Gastrocnemius medialis (tissue), 4 donors: ENCODE measurements at places on chromosomes 16 and 17. TPM values are rescaled to one million over a fixed set of nuclear protein-coding genes. Genes with fewer than 3 reads are reported as not detected.

The ZFHX3 gene
- total RNA-seq = 28.5 TPM

The MEIOB gene
- not detected for total RNA-seq

- H3K27me3 ChIP-seq = no peaks in the 10 kb centered on the region
- H3K27ac ChIP-seq = no peak overlapping the region
- no peaks in the 10 kb centered on the region for H3K4me1 ChIP-seq
- H3K36me3 ChIP-seq = peaks cover 83% of the 10 kb centered on the region
- no peak for DNase-seq
Observed at GRCh38 chr17:40260528-40260927, 27.2 kb upstream of the CDC6 start.

The INCA1 gene
- 5.7 TPM for total RNA-seq

DNA sequence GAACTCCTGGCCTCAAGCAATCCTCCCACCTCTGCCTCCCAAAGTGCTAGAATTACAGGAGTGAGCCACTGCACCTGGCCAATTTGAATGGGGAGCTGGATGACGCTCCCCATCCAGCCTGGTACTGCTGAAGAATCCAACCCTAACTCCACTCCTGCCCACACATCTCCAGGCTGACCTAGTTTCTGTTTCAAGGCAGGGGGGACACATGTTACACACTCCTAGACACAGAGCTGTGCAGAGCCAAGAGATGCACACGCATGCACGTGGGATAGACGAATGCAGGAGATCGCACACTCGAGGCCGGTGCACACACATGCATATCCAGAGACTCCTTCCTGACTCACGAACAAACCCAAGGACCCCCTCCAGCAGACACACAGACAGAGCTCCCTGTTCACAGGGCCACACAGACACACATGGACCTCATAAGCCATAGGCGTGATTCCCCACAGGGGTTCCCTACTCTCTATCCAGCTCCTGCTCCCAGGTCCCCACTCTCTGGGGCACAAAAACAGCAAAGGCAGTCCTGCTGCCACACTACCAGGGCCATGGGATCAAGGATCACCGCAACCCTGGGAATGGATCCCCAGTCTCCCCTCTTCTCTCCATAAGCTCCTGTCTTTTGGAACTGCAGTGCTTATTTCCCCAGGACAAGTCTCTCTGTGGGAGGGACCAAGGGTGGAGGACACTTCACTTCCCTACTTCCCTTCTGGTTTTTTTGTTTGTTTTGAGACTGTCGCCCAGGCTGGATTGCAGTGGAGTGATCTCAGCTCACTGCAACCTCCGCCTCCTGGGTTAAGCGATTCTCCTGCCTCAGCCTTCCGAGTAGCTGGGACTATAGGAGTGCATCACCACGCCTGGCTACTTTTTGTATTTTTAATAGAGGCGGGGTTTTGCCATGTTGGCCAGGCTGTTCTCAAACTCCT, 14.4 kb downstream of the EPOP start:
- no peak overlapping the region for H3K4me3 ChIP-seq
- no peak for DNase-seq
- H3K4me1 ChIP-seq = no peaks in the 10 kb centered on the region
- no peak overlapping the region for H3K27ac ChIP-seq

DNA sequence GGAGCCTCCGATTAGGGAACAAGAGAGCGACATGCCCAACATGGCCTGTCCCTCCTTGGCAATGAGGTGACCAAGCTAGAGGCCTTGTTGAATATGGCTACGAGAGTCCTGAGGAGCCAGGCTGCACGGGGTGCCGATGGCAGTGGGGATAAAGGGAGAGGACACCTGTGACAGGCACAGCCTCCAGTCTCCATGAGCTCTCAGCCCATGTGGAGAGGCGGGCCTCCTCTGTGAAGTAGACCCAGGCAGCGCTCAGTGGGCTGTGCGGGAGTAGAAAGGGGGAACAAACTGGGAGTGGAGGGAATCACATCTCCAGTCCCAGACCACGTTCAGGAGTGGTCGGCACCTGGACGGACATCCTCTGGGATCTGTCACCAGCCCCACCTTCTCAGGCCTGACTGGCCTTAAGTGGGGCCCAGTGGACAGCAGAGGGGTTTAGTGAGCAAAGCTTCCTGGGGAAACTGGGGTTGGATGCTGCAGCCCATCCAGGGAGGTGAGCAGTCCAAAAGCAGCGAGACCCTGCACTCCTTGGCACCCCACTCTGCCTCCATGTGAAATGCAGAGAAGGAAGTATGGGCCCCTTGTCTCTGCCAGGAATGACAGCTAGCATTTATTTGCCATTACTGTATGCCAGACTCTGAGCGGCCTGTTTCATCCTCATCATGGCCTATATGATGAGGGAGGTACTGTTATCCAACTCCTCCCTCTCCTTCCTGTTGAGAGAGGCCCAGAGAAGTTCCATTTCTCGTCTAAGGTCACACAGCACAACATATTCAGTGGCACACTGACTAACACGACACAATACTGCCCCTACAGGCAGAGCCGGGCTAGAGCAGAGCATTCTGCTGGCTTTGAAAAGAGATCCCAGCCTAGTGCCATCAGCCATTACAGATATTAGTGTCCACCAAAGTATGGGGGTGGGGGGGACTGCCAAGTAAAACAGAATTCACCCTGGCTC, 4.5 kb upstream of the TMEM92 start:
- no peak overlapping the region for H3K4me3 ChIP-seq
- peaks cover 8% of the 10 kb centered on the region for H3K4me1 ChIP-seq
- H3K27me3 ChIP-seq = peaks cover 15% of the 10 kb centered on the region
- peak; percentile 49 for DNase-seq
- H3K36me3 ChIP-seq = no peaks in the 10 kb centered on the region

The OTOP2 gene
- not detected for total RNA-seq

The CCL1 gene
- total RNA-seq = not detected

The COASY gene
- total RNA-seq = 24.4 TPM

The PLEKHH3 gene
- total RNA-seq = 34.0 TPM

The TPSG1 gene
- total RNA-seq = not detected

GRCh38 chr16:31200821-31201568, 1.6 kb downstream of the PYCARD start:
- no peak overlapping the region for H3K27ac ChIP-seq
- no peak for DNase-seq
- peaks cover 9% of the 10 kb centered on the region for H3K4me1 ChIP-seq
- no peaks in the 10 kb centered on the region for H3K36me3 ChIP-seq
- H3K27me3 ChIP-seq = no peaks in the 10 kb centered on the region

DNA sequence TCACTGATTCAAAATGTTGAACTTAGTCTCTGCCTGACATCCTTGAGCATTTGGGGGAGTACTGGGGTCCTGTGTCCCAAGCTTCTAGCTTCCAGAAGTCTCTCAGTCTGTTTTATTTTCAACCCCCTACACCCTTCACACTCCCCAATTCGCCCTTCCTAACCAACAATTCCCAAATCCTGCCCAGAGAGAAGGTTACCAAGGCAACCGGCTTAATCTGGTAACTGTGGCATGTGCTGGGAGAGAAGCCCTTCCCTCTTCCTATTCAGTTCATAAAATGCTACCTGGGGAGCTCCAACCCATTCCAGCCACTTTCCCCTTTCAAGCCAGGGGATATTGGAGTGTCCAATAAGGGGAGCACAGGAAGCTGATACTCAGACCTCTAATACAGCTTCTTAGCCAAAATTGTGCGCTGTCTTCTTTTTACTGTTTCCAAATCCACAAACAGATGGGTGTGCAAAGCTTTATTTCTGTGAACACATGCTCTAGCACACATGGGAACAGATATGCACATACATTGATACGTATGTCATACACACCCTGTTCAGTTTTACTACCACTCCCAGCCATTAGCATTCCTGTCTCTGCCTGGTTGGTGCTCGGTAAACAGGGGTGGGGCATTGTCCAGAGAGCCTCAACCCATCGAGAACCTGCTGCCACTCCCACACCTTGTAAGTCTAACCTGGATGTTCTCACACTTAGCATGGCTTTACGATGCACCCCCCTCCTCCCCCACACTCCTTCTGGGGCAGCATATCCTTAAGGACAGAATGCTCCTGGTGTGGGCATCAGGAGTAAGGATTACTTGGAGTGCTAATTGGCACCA, 1.1 kb upstream of the RAPGEFL1 start:
- no peaks in the 10 kb centered on the region for H3K27me3 ChIP-seq
- no peak overlapping the region for H3K4me3 ChIP-seq
- H3K27ac ChIP-seq = no peak overlapping the region
- H3K36me3 ChIP-seq = no peaks in the 10 kb centered on the region
- no peak for DNase-seq
- H3K4me1 ChIP-seq = peaks cover 4% of the 10 kb centered on the region

- no peak overlapping the region for H3K4me3 ChIP-seq
- no peaks in the 10 kb centered on the region for H3K27me3 ChIP-seq
- DNase-seq = no peak
- H3K36me3 ChIP-seq = no peaks in the 10 kb centered on the region
- H3K4me1 ChIP-seq = no peaks in the 10 kb centered on the region
Observed at GRCh38 chr17:12865769-12866168, 76.5 kb downstream of the ARHGAP44 start.

- H3K36me3 ChIP-seq = no peaks in the 10 kb centered on the region
- peak overlapping the region; percentile 36 for H3K27ac ChIP-seq
- H3K27me3 ChIP-seq = no peaks in the 10 kb centered on the region
- H3K4me3 ChIP-seq = no peak overlapping the region
Observed at GRCh38 chr17:43400943-43401717, 2.3 kb downstream of the ARL4D start.

DNA sequence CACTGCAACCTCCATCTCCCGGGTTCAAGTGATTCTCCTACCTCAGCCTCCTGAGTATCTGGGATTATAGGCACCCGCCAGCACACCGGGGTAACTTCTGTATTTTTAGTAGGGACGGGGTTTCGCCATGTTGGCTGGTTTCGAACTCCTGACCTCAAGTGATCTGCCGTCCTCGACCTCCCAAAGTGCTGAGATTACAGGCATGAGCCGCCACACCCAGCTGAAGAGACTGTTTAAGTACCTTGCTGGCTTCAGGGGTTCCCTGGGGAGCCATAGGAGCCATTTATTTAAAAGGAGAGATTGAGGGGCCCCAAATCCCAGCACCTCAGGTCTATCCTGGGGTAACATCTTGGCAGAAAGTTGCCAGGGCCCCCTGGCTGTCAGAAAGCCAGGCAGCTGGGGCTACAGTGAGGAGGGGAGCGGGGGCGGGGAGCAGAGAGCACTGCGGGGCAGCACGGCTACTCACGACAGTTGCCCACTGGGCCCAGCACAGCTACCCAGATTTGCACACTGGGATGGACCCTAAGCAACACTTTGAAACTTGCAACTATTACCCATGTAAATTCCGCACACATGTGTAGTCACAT, 1.6 kb downstream of the SNAI3 start:
- H3K27ac ChIP-seq = peak overlapping the region; percentile 43
- no peaks in the 10 kb centered on the region for H3K36me3 ChIP-seq
- no peak for DNase-seq
- peaks cover 31% of the 10 kb centered on the region for H3K4me1 ChIP-seq
- no peaks in the 10 kb centered on the region for H3K27me3 ChIP-seq
- H3K4me3 ChIP-seq = no peak overlapping the region

DNA sequence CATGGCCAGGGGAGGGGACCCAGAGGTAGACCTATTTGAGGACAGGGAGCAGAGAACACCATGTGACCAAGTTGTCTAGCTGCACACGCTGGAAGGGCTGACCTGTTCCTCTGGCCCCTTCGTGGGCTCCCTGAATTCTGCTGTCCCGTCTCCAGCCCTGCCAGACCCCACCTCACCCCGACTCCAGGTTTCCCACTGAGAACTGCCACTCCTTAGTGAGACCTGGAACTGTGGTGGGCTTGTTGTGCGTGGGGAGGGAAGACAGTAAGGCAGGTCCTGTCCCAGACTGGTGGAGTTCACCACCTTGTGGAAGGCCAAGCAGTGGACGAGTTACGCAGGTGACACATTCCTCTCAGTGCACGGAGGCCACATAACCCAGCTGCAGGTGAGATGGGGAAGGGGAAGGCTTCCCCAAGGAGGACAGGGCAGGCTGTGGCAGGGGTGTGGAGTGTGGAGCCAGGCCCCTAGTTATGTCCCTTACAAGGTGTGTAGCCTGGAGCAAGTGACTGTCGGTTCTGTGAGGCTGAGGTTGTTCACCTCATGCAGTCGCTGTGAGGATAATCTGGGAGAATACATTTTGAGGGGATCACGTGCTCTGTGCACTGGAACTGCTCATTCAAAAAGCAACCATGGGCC, 54.7 kb downstream of the USP22 start:
- no peaks in the 10 kb centered on the region for H3K36me3 ChIP-seq
- peaks cover 2% of the 10 kb centered on the region for H3K4me1 ChIP-seq
- no peaks in the 10 kb centered on the region for H3K27me3 ChIP-seq
- no peak overlapping the region for H3K4me3 ChIP-seq

DNA sequence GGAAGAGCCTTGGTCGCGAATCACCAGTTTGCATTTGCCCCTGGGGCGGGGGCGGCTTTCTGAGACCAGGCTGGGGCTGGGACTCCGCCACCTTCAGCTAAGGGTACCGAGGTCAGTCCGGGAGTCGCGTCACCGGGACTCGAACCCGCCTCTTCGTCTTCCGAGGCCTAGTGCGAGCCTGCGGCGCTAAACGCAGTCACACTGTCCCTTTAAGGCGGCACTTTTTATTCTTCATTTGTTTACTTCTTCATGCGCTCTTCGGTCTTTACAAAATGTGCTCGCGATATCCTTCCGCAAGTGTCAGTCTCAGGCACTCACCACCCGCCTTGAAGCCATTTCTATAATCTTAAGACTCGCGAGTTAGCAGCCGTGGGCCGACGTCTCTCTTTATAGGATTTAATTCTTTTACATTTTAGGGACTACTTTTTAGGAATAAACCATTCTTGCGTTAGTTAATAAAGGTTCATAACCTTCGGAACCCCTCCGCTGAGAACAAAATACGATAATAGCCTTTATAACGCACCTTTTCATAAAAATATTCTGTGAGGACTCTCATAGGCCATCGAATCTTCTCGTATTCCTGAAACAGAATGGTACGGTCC, 593 bp upstream of the HEXIM1 start:
- peak overlapping the region; percentile 90 for H3K27ac ChIP-seq
- H3K4me3 ChIP-seq = peak overlapping the region; percentile 84
- peaks cover 36% of the 10 kb centered on the region for H3K4me1 ChIP-seq

The CDH3 gene
- total RNA-seq = not detected

The SCPEP1 gene
- total RNA-seq = 9.9 TPM
